Activated T-cell treated with anti-CD3 and anti-CD28 coated beads, Interleukin-2, amount 50 U/mL, for 48 hours (primary cell): ENCODE measurements at places on chromosomes 12 and 14.

- DNase-seq, result no peak
These were observed 24.5 kb downstream of the PAPLN start for GRCh38 chr14:73261520-73262426.

- DNase-seq, result no peak
These were observed 774 bp upstream of the KRT75 start for GRCh38 chr12:52434760-52435530.

DNA sequence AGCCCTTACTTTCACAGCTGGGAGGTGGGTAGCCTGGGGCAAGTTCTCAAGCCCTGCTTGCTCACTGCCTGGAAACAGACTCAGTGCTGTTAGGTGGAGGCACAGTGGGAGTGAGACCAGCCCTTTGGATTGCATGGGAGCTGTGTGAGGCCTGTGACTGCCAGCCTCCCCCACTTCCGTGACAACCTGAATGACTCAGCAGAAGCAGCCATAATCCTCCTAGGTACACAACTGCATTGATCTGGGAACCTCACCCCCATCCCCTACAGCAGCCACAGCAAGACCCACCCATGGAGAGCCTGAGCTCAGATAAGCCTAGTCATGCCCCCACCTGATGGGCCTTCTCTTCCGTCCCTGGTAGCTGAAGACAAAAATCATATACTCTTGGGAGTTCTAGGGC, 26.4 kb downstream of the ALG10 start:
- DNase-seq, result no peak

GRCh38 chr12:55849616-55850343, 7.0 kb upstream of the MMP19 start:
- DNase-seq, result no peak

GRCh38 chr14:65904988-65905387, 492.5 kb downstream of the FUT8 start:
- DNase-seq, result no peak

DNA sequence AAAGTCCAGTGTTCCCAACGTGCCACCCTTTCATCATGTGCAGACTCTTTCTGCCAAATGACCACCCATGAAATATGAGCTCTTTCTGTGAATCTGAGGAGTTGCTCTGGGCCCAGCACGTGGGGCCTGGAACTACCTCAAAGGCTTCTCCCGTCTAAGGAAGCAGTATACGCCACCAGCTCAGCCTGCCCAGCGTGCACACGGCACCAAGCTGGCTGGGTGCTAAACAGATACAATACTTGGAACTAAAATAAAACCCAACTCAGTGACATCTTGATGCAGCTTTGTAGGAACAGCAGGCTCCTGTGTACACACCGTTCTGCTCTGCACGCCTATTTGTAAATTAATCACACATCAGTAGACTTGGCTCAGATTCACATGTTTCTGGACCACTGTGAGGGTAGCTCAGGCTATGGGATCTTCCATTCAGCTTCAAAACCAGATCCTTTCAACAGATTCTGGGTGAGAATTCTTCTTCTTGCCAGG, 74.8 kb downstream of the ARL6IP4 start:
- DNase-seq, result no peak

- no peak for DNase-seq
These were observed 70.5 kb downstream of the TBC1D30 start for GRCh38 chr12:64894827-64895475.

- DNase-seq, result no peak
These were observed 138.3 kb downstream of the APAF1 start for GRCh38 chr12:98783420-98783819.

- DNase-seq, result no peak
These were observed 86.8 kb upstream of the PKP2 start for GRCh38 chr12:32983332-32983731.

GRCh38 chr12:45408729-45409114, 192.8 kb downstream of the ANO6 start:
- DNase-seq, result no peak

- DNase-seq, result no peak
These were observed 13.2 kb upstream of the APOF start for GRCh38 chr12:56375598-56376434.

GRCh38 chr12:127677537-127678131, 589.3 kb upstream of the TMEM132C start:
- DNase-seq, result peak; percentile 54

DNA sequence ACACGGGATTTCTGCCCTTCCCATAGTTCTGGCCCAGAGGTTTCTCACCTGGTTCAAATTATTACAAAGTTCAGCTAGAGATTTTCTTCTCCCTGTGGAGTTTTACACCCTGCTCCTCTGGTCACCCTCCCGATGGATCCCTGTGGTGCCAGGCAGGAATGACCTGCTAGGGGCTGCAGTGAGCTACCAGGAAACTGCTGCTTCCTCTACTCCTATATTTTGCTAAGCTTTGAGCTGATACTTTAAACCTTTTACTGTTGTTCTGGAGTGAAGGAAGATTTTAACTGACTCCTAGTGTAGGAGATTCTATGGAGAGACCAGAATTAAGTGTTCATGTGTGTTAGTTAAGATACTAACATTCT, 30.4 kb upstream of the LRIG3 start:
- DNase-seq, result no peak

- no peak for DNase-seq
These were observed 41.1 kb upstream of the CLMN start for GRCh38 chr14:95360828-95361227.

- DNase-seq, result no peak
These were observed 72.0 kb downstream of the PPP2R5E start for GRCh38 chr14:63470962-63471793.

GRCh38 chr12:76384560-76384959, 36.3 kb upstream of the BBS10 start:
- no peak for DNase-seq

- DNase-seq, result no peak
These were observed 128.8 kb upstream of the TMEM132C start for GRCh38 chr12:128138125-128138524.

GRCh38 chr14:75059642-75060041, 4.2 kb downstream of the ACYP1 start:
- DNase-seq, result no peak

DNA sequence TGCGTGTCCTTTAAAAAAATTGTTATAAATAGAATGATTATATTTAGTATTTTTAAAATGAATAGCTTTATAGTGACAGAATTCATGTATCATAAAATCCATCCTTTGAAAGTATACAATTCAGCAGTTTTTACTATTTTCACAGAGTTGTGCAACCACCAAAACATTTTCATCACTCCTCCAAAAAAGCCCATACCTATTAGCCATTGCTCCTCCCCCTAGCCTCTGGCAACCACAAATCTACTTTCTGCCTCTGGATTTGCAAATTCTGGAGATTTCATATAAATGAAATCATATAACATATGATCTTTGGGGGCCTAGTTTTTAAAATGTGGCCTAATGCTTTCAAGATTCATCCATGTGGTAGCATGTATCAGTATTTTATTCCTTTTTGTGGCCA, 117.9 kb upstream of the MED13L start:
- no peak for DNase-seq

DNA sequence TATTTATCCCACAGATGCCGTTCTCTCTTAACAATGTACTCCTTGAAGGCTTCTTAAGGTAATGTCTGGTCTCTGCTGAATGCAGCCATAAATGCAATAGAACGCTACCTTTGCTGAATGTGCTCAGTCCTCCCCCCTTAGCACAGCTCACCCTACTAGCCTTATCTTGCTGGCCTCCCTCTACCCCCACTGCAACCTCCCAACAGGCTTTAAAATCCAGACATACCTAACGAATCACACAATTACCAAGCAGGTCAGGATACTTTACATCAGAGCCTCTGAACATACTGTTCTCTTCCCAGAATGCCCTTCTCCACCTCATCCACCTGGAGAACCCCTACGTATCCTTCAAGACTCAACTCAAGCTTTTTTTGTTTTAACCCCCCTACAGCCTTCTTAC, 51.0 kb upstream of the CRADD start:
- DNase-seq, result no peak

GRCh38 chr14:93430315-93431035, at the start of gene UNC79:
UNC79 (plus strand) TSS chr14:93430939; CDS start chr14:93431030, 91 bp downstream.
- DNase-seq, result no peak

DNA sequence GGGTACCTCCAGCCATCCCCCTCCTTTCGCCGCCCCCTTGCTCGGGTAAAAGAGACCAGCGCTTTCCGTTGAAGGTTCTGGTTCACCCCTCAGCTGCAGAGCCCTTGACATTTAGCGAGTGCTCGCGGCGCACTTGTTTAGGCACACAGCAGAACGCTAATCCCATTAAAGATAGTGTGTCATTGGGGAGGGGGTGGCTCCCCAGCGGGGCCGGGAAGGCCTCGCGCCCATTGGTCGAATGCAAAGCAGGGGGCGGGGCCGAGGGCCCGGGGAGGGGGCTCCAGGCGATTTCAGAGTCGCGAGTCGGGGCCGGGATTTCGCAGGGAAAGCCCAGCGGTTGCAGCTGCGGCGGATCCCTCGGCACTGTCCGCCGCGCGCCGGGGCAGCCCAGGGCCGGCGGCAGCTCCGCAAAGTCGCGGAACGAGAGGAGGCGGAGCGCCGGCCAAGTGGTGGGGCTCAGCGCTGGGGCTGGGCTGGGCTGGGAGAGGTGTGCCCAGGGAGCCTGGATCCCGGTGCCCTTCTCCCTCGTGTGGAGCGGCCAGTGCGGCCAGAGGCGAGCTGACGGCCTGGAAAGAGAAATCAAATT, 122.9 kb downstream of the TSPAN9 start:
- no peak for DNase-seq

DNA sequence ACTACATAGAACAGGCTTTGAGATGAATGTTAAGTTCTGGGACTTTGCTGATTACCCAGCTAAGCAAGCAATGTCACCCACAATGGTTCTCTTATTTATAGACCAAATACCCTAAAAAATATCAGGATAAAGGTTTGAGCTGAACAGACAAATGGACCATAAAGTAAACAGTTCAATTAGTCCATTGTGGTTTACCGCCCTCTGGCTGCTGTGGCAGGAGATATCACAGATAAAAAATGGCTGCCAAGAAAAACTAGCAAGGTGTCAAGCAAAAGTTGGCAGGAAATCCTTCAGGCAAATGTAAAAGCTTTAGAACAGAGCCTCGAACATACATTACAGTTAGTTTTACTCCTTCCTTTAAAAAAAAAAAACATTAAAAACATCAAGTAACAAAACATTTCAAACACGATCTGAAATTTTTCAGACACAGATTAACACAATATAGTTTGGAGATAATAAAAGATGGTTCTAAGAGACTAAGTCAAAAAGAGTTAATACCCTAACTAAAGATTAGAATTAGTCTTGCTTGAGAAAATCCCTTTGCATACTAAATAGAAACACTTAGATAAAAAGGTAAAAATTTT, 41.3 kb downstream of the MED13L start:
- DNase-seq, result peak; percentile 45

GRCh38 chr14:80202888-80203562, 8.3 kb downstream of the DIO2 start:
- peak; percentile 44 for DNase-seq

- DNase-seq, result no peak
These were observed 7.8 kb upstream of the ART4 start for GRCh38 chr12:14850929-14851663.

GRCh38 chr12:57004651-57005050, 1.7 kb downstream of the ZBTB39 start:
- DNase-seq, result no peak

GRCh38 chr12:118424884-118425283, 48.5 kb downstream of the SUDS3 start:
- no peak for DNase-seq

DNA sequence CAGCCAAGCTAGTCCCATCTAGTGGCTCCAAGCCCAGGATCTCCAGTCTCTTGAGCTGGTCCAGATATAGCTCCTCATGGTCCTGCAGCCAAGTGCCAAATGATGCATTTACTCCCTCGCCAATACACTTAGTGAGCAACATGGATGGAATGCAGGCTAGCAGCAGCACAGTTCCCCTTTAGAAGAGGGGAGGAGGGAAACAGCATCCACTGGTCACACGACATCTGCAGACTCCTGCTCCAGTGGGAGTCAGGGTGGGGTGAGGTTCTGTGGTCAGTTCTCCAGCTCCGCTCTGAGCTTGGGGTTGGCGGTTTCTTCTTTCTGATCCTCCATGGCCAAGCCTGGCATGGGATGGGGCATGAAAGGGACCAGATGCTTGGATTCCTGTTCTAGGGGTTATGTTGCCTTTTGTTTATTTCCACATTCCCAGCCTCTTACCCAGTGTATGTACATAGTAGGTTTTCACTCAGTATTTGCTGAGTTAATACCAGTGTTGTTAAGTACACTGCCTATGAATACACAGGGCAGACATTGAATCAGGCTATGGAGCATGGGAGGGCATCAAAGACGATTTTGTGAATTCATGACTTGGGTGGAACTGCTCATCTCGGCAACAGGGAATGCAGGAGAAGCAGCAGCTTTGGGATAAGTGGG, 57.3 kb downstream of the GALNT16 start:
- peak; percentile 3 for DNase-seq

DNA sequence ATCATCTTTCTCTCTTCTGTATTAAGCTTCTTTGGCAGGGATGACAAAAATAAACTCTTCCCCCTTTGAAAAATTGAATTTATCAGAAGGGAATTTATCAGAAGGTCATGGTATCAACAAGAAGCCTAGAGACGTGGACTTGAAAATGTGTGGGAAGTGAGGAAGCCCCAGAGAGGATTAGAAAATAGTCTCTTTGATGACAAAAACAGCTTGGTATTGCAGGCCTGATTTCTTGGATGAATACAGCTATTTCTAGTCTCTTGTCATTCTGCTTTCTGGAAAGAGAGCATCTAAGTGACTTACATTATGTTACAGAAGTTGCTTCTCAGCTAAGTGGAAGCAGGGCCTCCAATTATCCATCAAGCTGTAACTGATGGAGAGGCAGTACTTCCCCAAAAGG, 111.1 kb downstream of the KITLG start:
- DNase-seq, result no peak

DNA sequence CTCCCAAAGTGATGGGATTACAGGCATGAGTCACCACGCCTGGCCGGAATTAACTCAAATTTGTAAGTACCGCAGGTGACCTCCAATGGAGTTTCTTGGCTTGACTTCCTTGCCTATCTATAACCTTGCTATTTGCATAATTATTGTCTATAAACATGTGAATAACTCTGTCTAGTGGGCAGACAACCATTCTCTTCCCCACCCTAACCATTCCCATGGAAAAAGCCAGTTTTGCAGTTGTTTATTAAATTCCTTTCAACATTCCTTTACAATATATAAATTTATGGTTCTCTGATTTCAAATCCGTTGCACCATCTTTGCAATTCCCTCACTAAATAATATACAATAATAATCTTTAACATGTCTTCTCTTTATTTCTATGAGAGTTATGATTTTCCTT, 61.0 kb upstream of the ZDHHC17 start:
- no peak for DNase-seq

DNA sequence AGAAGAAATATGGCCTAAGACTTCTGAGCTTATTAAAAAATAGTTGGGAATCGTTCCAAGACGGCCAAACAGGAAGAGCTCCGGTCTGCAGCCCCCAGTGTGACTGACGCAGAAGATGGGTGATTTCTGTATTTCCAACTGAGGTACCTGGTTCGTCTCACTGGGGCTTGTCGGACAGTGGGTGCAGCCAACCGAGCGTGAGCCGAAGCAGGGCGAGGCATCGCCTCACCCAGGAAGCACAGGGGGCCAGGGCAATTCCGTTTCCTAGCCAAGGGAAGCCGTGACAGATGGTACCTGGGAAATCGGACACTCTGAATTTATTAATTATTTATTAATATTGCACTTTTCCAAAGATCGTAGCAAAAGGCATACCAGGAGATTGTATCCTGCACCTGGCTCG, 857.8 kb downstream of the C12orf50 start:
- no peak for DNase-seq

GRCh38 chr14:90883782-90884181, 67.6 kb upstream of the TTC7B start:
- DNase-seq, result no peak

- DNase-seq, result no peak
These were observed 8.4 kb downstream of the B4GALNT1 start for GRCh38 chr12:57624441-57625220.

GRCh38 chr12:114669401-114670290, 14.3 kb downstream of the TBX3 start:
- no peak for DNase-seq
